HTR-8/SVneo (cell line): ENCODE measurements at places on chromosomes 6 and 20.

DNA sequence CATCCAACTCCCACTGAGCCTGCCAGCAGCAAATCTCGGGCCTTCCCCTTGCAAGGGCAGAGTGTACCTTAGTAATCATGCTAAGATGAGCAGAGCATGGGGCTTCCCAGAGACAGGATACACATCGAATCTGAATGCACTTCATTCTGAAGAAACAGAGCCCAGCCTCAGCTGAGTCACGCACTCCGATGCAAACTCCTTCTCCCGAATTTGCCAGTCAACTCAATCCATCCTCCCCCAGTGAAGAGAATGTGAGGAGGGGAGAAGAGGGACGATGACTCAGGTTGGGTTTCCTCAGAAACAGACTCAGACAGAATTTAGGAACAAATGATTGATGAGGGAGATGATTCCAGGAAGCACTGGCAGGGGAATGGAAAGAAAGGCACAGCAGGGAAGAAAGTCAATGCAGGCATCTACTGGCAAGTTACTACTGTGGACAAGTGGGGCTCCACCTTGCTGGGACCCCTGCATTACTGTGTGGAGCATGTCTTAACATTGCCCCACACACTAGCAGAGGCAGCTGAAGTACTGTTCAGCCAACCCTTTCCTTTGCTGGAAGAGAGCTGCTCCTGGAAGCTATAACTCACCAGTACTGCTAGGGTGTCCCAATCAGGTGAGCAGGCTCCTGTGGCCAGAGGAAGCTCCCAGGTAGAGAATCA is 251.6 kb downstream of the ADGB start:
- peak; percentile 48 for DNase-seq

DNA sequence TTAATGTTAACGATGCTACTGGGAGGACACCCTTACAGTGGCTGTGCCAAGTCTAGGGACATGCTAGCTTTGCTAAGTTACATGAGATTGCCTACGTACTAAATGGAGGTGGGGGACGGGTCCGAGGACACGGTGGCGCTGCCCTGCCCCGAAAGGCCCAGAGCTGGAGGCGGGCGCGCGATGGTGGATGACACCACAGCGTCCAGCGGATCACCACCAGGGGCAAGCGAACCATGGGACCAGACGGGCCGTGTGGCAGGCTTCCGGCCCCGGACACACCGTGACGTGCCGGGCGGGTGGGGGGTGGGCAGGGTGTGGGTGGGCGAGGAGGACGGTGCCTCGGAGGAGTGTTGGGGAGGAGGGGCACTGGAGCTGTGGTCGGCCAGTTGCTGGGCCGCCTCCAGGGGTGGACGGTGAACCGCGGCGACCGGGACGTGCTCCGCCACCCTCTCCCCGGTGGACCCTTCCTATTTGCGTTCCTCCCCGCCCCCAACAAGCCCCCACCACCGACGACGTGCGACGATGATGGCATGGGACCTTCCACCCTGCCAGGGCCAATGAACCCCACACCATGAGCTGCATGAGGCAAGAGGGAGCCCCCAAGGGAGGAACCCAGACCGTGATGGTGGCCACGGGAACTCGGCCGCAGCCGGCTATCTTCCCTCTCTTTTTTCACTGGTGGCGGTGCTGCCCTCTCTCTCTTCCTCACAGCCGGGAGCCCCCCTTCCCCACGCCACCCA is 773.3 kb upstream of the DEFB115 start:
- DNase-seq = no peak

DNA sequence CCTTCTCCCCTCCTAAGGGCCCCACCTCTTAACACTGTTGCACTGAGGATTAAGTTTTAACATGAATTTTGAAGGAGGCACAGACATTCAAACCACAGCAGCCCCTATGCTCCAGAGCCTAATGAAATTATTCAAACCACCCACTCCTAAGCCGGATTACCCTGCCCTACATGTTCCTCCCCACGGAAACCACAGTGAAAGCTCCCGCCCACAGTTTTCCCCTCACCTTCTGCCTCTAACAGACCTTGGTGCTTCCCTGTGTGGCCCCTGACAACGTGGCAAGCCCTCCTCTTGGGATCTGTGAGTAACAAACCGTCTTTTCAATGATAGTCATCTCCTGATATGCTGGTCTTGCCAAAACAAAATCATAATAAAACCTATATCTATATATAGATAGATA is 74.8 kb downstream of the RIN2 start:
- DNase-seq = no peak

DNA sequence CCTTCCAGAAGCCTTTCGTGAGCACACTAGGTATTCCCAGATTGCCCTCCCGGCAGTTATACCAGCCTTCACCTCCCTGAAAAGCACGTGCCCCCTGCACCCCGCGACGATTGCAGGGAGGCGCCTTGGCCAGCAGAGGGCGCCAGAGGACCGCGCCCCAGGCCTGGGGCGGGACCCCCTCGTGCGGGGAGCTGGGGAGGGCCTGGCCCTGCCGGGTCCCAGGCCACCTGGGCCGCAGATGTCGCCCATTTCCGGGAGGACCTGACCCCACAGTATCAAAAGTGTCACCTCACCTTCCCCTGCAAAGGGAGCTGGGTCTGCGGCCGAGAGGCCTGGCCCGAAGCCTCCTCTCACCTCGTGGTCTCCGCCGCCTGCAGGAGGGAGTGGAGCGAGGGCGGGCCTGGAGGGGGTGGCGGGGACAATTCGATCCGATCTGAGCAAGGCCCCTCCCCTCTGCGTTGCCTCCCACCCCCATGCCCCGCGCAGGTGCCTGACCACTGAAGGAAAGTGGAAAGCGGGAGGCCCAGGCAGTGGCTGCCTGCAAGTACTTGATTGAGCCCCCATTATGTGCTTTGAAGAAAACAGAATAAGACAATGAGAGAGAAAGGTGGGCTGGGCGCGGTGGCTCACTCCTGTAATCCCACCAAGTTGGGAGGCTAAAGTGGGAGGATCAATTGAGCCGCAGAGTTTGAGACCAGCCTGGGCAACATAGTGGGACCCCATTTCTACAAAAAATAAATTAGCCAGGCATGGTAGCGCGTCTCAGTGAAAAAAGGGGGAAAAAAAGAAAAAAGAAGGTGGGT is 3.5 kb upstream of the SNAI1 start:
- peak; percentile 95 for DNase-seq

DNA sequence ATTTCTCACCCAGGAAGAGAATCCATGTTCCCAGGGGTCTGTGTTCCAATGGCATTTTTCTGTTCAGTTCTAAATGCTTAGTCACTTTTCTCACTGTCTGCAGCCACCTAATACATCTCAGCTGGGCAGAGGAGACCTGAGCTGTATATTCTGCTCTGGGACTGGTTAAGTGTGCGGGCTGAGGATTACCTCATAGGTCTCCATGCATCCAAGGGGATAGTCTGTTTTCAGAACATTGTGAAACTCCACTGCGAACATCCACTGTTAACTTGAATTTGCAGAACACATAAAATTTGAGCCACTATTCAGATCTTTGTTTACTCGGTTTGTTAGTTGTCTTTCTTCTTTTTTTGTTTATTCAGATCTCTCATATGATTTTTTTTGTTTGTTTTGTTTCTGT is 947.1 kb downstream of the TFAP2A start:
- DNase-seq = no peak

DNA sequence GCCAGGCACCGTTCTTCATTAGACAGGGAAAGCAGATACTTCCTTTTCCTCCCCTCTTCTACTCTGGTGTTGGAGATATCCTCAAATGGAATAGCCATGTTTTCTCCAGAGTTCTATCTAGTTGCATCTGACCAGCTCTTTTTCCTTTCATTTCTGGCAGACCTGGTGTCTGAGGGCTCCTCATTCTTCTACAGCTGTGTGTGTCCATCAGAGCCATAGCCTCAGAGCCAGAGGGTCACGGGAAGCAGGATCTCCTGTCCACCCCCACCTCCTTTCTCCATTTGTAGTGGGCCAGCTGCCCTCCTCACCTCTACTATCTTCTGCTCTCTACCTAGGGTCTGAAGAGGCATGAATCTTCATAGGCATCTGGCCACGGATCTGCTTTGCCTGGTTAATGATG is 57.0 kb downstream of the TSPYL4 start:
- no peak for DNase-seq

DNA sequence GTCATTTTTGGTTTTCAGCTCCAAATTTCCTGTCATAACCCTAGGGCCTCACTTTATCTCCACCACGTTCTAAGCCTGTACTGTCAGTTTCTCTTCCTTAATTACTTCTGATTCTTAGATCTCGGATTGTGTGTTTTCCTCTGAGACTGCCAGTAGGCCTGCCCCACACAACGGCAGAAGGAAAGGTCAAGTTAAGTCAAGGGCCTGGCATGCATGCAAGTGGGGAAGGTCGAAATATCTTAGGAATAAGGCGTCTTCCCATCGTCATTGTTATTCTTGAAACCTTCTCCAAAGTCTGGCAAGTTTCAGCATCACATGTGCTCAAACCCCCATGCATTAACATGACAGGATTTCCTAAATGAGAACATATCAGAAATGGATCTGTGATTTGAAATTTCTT is 203.5 kb upstream of the TSHZ2 start:
- DNase-seq = no peak

GRCh38 chr20:13533946-13534345 is 104.8 kb downstream of the TASP1 start:
- DNase-seq = no peak

DNA sequence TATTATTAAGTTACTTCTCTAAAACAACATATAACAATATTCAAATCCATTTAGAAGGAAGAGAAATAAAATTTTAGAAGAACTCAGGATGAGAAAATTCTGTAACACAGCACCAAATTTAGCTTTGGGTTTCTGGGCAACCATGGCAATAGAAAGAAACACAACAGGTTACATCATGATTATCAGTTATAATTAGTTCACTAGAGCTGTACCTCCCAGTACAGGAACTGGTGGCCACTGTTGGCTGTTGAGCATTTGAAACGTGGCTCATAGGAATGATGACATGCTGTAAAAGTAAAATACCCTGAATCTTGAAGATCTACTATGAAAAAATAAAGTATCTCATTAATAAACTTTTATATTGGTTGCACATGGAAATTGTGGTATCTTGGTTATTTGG is 23.7 kb upstream of the MAP3K4 start:
- no peak for DNase-seq

GRCh38 chr6:52815167-52816092 is 11.8 kb upstream of the GSTA1 start:
- peak; percentile 70 for DNase-seq

DNA sequence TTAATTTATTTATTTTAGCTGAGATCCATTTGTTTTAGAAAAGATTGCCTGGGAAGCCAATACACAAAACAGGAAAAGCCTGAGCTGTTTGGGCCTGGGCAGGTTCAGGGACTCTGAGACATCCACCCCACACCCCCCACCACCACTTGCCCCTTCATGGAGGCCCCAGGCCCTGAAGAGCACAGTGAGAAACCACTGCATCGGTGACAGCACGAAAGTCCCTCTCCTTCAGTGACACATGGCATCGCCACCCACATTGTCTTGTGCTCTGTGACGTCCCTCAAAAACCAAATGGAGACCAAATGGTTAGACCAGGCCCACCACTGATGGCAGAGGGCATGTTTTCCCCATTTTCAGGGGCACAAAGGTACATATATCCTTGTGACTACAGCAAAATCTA is 106.4 kb downstream of the SYNDIG1 start:
- no peak for DNase-seq

GRCh38 chr20:17508756-17509155 is 22.4 kb downstream of the BFSP1 start:
- no peak for DNase-seq

DNA sequence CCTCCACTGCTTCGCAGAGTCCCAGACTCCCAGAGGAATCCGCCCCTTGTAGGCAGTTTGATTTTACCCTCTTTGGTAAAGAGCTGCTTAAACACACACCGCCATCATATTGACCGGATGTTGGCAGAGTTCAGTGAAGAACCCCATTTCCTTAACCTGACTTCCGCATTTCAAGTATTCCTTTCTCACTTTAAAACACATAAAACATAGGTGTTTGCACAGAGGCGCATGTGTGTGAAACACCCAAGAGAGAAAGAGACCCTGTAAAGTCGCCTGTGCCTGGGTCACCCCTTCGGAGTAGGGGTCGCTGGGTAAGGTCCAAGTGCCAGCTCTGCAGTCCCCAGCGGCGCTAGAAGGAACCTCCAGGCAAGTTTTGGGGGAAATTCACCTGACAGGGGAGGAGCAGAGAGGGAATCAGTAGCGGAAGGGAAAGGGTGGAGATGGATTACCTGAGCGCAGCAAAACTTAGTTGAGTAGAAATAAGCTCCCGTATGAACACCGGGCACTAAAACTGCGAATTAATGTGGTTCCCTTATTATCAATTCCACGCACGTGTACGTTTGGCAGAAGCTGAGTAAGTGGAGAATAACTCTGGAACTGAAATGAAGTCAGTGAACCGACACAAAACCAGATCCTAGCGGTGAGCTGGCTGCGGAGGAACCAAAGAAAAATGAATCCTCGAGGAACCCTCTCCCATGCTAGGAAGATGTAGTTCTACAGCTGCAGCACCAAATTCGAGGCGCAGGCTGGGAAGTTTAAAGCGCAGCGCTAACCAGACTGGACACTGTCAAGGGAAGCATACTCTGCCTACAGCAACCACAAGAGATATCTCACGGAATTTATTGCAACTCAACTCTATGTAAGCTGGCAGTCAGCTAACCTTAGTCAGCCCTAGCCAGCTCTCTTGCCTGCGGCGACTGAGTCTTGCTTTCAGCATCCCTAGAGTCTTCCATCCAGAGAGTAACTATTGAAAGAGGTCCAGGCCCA is 3.5 kb upstream of the HTR1B start:
- DNase-seq = no peak

DNA sequence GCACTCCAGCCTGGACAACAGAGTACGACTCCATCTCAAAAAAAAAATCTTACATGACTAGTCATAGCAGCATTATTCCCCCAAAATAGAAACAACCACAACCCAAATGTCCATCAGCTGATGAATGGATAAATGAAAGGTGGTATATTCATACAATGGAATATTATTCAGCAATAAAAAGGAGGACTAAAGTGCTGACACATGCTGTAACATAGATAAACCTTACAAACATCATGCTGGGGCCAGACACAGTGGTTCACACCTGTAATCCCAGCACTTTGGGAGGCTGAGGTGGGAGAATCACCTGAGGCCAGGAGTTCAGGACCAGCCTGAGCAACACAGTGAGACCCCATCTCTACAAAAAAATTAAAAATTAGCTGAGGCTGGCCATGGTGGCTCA is 16.9 kb downstream of the C20orf203 start:
- DNase-seq = no peak

- peak; percentile 10 for DNase-seq
Measured at GRCh38 chr6:115838763-115839401, 221.8 kb downstream of the FRK start.

- DNase-seq = no peak
Measured at GRCh38 chr20:33068251-33068939, 11.0 kb upstream of the BPIFB4 start.

DNA sequence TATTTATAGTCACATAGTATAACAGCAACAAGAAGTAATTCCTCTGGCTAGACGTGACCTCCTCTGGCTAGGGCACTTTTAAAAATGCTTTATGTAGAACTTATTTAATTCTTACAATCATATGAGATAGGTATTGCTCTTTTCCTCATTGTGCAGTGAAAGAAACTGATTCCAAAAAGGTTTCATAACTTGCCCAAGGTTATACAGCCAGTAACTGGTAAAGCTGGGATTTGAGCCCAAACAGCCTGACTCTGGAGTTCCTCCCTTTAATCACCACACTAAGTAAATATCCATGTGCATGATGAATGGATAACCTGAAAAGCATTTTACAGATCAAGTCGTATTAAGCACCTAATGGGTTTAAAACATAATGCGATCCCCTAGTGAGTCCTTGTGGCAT is 214.6 kb downstream of the PRL start:
- no peak for DNase-seq

GRCh38 chr6:116255246-116255800 is 1.4 kb upstream of the TSPYL4 start:
- DNase-seq = no peak

- no peak for DNase-seq
Measured at GRCh38 chr20:63850689-63851547, 10.4 kb upstream of the ABHD16B start.
